ENCODE measurements at places on chromosomes 2 and 18.

GRCh38 chr2:50335852-50336251 lies 696.1 kb downstream of the NRXN1 start:
- no peak for DNase-seq

DNA sequence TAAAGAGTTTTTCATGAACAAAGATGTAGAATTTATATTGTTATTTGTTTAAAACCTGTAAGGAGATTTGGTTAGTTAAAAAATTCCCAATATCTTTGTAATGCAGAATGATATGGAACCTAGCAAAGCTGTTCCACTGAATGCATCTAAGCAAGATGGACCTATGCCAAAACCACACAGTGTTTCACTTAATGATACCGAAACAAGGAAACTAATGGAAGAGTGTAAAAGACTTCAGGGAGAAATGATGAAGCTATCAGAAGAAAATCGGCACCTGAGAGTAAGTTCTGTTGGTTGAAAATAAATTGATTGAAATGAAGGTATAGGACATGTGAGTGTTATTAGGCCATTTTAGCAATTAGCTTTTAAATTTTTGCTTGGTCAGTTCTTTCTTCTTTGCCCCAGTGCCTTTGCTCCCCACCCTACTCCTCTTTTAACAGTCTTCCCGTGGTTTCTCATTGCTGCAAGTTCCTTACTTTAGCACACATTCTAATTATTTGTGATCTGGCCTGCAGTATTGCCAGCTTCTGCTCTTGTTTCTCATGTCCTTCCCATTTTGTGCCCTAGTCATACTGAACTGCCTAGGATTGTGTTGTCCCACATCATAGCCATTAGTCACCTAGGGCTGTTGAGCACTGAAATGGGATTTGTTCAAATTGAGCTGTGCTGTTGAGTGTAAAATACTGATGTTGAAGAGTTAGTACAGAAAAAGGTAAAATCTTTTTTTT lies 36.6 kb downstream of the VAPA start:
- DNase-seq, result no peak

GRCh38 chr2:66271777-66272176 lies 163.1 kb upstream of the MEIS1 start:
- no peak for DNase-seq

GRCh38 chr18:51007790-51008139 lies 22.2 kb upstream of the SMAD4 start:
- DNase-seq, result no peak

GRCh38 chr2:939936-940601 lies 10.6 kb upstream of the SNTG2 start:
- no peak for DNase-seq

DNA sequence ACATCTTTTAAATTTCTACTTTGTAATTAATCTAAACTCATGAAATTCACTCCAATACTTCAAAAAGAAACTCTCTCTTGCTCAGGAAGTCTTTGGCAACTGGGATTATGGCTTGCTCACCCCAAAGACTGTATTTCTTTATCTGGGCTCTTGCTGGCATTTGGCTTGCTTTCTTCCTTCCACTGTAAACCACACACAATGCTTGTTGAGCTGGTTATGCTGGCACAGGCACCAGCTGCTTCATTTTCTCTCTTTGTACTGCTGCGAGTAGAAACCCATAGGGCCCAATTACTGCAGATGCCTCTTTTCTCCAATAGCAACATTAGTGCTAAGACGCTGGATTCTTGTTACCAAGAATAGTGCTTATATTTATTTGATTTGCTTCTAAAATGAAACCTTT lies 51.4 kb downstream of the SLC38A11 start:
- no peak for DNase-seq
